ENCODE measurements at places on chromosomes 7 and 10. TPM values are rescaled to one million over a fixed set of nuclear protein-coding genes. Genes with fewer than 3 reads are reported as not detected.

The GRM3 gene
- not detected for total RNA-seq

The CYP3A4 gene
- total RNA-seq = not detected

The UPP1 gene
- 13.6 TPM for total RNA-seq

The MMRN2 gene
- total RNA-seq = 7.9 TPM

The SRGN gene
- total RNA-seq = not detected

The SPDYE1 gene
- total RNA-seq = not detected

The ATG9B gene
- total RNA-seq = 7.1 TPM

The ZNF804B gene
- not detected for total RNA-seq

The XRCC2 gene
- 3.6 TPM for total RNA-seq

The CYP2W1 gene
- 3.4 TPM for total RNA-seq

The EPHB6 gene
- 27.7 TPM for total RNA-seq

The WDFY4 gene
- not detected for total RNA-seq

The PAX4 gene
- not detected for total RNA-seq

DNA sequence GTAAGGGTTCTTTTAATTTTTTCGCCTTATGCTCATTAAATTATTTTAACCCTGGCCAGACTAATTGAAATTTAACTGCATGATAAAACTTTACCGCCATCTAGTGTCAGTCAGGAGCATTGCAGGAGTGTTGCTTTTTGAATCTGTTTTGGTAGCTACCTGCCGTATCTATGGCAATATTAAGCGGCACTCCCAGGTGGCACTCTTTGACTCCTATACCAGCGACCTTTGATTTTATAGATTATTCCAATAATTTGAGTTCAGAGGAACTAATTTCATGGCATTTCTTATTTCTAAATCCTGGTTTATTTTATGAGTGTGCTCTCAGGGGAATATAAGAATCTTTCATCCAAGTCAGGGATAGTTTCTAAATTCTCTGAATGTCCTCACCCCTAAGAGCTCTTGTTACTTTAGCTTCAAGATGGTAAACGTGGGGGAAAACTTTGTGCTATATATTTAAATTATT, 198.9 kb downstream of the REEP3 start:
- peak; percentile 65 for DNase-seq

GRCh38 chr10:36778651-36779050, 346.7 kb upstream of the ANKRD30A start:
- DNase-seq = peak; percentile 84

DNA sequence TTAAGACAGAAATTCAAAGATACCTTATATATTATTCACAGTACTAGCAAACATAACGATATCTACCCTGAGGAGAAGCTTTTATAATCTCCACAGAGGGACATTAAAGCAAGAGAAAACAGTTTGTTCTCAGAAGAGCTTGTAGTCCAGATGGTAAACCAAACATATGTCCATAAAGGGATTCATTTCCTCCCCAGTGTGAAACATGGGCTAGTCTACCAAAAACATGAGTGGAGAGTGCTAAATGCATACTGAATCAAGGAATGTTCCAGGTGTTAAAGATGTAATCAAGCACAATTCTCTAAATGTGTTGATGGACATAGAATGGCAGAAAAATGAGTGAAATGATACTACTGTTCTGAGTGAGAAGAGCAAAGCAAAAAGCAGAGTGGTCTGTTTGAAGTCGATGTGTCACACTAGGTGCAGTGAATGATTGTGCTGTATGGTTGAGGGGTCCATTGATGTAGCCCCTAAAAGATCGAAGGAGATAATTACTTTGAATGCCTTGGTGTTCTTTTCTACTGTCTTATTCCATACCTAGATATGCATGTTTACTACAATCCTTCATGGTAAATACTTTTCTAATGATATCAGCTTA, 25.3 kb downstream of the BCAP29 start:
- no peak for DNase-seq

- DNase-seq = no peak
Observed at GRCh38 chr7:97798046-97799019, 66.4 kb downstream of the TAC1 start.

DNA sequence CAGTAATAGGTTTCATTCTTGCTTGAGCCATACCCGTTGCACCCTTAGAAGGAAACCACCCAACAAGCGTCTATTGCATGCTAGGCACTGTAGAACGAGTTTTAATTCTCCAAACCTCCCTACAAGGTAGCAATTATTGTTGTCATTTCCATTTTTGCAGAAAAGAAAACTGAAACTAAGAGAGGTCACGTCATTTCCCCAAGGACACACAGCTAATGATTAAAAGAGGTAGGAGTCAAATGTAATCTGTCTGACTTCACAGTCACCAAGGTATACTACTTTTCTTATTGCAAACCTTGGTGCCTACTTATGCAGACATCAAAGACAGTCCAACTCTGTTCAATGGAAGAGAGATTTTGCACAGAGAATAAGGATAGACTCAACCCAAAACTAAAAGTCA, 49.1 kb upstream of the C1QL3 start:
- DNase-seq = no peak

DNA sequence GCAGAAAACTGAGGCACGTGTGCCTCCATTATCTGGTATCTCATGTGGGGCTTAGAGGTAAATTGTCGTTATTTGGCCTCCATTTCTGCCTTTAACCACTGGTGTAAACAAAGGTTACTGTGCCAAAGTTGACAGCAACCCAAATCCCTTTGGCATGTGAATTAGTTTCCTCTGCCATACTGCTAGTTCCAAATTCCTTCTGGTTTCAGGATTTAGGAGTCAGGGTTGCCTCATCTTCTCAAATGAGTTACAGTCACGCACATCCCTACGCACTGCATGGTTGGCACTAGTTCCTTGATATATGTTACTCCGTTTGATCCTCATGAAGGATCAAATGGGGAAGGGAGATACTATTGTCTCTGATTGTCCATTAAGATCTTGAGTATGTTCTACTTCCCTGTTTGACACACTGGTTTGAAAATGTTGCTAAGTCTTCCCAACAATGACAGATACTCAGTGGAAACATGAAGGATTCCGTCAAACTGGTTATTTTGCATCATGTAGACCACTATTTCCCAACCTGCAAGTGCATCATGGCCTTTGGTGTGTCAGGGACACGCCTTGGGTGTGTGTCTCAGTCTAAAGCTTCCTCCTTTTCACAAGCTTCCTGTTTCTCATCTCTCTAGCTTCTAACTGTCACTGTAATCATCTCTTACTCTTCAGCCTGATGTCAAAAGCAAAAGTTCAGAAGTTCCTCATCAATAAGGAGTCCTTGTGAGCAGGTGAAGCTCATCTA, at the start of gene LIPN:
Gene LIPN (plus strand): TSS at position 655 of the 736 bp plus-strand sequence. CDS start 1,386 bp downstream, outside the sequence.
- DNase-seq = no peak

GRCh38 chr7:92833766-92834506, 2.4 kb downstream of the CDK6 start:
- DNase-seq = peak; percentile 89

DNA sequence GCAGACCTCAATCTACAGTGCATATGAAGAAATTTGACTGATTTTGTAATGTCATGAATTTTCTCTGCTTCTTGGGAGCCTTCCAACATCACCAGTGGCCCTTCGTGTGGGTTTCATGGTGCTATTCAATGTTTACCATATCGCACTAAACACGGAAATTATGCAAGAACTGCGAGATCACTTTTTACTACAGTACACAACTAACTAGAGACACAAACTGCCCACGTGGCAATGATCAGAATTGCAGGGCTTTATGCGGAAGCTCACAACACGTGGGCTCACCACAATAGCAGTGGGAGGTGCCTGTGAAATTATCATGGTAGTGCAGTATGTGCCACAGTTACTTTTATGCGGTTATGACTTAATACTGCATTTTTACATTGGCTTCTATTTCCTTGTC, 449.7 kb upstream of the KLF6 start:
- DNase-seq = no peak

DNA sequence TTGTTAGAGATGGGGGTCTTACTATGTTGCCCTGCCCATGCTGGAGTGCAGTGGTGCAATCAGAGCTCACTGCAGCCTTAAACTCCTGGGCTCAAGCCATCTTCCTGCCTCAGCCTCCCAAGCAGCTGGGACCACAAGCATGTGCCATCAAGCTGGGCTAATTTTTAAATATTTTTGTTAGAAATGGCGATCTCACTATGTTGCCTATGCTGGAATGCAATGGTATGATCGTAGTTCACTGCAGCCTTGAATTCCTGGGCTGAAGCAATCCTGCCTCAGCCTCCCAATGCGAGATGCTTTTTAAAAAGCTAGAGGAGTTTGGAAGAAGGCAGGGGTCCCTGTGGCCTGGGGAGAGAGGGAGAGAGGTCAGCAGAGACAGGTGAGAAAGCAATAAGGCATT, 600.1 kb upstream of the AUTS2 start:
- DNase-seq = no peak

GRCh38 chr10:116741391-116742351, 695 bp downstream of the HSPA12A start:
- peak; percentile 30 for DNase-seq

GRCh38 chr7:92694211-92694610, 104.0 kb upstream of the FAM133B start:
- DNase-seq = no peak

- DNase-seq = no peak
Observed at GRCh38 chr10:97426776-97427570, 982 bp downstream of the PGAM1 start.

DNA sequence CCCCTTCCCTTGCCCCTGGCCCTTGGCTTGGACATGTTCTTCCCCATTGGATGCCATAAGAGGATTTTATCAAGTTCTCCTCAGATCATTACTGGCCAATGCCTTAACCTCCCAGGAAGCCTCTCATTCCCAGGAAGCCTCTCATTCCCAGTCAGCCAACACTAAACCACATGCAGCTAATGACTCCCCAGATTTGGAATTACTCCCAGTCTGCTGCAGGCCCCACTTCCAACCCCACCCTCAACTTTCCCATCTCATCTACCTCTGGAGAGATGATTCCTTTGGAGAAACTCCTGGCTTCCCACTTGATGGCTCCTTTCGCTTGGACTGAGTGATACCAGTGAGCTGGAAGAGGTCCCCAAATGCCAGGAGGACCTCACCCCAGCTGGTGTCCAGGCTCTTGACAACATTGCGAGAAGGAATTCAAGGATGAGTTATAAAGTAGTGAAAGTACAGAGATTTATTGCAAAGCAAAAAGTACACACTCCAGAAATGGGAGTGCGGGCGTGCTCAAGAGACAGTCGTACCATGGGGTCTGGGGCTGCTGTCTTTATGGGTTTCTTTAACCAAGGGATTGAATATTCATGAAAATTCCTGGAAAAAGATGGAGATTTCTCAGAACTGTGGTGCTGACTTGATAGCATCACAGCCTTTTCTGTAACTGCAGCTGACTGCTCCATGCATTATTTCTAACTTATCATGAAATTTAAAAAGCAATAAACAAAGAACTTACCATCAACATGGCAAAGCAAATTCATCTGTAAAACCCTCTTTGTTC, 117.2 kb upstream of the ADCY1 start:
- no peak for DNase-seq

GRCh38 chr7:98500764-98501163, 99.9 kb upstream of the BAIAP2L1 start:
- no peak for DNase-seq

- no peak for DNase-seq
Observed at GRCh38 chr7:47188653-47189315, 393.1 kb downstream of the TNS3 start.

GRCh38 chr10:24721229-24722106, 2.2 kb downstream of the ARHGAP21 start:
- peak; percentile 29 for DNase-seq

- DNase-seq = no peak
Observed at GRCh38 chr7:101386558-101387231, 24.0 kb downstream of the COL26A1 start.

GRCh38 chr10:69800109-69800508, 1.6 kb upstream of the COL13A1 start:
- peak; percentile 84 for DNase-seq

DNA sequence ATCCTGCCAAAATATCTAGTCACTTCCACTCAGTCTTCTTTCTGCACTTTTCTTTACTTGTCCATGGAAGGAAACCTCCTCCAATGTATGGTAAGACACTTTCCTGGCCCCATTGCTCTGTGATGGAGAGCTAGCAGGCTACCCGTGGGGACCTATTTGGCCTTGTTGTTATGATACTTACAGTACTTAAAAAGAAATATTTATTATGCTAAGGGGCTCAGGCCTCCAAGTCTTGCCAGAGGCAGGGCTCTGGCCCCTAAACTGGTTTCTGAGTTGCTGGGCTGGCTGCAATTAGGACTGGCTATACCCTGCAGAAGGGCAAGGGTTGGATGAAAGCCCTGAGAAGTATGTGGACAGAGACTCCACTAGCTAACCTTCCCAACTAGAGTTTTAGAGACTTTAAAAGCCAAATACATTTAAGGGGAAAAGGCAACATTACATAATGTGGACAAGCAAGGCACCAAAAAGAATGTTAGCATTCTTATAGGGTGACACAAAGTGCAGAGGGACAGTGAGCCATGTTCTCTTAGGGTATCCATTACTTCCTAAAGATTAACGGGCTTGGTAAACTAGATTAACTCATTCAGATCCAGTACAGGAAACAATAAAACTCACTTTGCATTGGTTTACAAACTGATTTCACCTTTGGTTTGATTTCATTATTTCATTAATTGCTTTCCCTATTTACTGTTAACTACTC, 84.9 kb upstream of the INHBA start:
- no peak for DNase-seq

- no peak for DNase-seq
Observed at GRCh38 chr7:44094365-44094764, 9.8 kb upstream of the AEBP1 start.

GRCh38 chr10:91247360-91248111, 27.1 kb downstream of the PCGF5 start:
- DNase-seq = no peak

- no peak for DNase-seq
Observed at GRCh38 chr7:33645104-33645503, 260.2 kb upstream of the BMPER start.

- no peak for DNase-seq
Observed at GRCh38 chr7:27433581-27433980, 191.0 kb downstream of the EVX1 start.

- no peak for DNase-seq
Observed at GRCh38 chr10:11106621-11107374, 89.1 kb downstream of the CELF2 start.

GRCh38 chr10:89382757-89383156, 4.9 kb downstream of the IFIT1B start:
- no peak for DNase-seq

GRCh38 chr7:50588937-50589336, 23.7 kb upstream of the DDC start:
- DNase-seq = no peak

DNA sequence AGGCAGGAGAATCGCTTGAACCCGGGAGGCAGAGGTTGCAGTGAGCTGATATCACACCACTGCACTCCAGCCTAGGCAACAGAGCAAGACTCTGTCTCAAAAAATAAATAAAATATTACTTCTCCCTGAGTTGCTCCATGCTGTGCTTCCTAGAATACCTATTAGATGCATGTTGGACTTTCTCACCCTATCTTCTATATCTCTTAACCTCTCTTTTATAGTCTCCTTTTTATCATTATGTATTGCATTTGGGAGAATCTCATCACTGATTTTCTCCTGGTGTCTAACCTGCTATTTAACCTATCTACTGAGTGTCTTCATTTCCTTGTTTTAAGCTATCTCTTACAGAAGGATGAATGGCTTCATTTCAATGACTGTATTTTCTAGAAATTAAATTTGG, 32.1 kb upstream of the NANOS1 start:
- DNase-seq = no peak

Data from cardiac muscle cell (in vitro differentiated cells and primary cell).